ENCODE measurements at places on chromosomes 6 and 20.

GRCh38 chr6:56706981-56707726, 64.5 kb upstream of the DST start:
- DNase-seq, result no peak

GRCh38 chr20:658731-659291, 5.8 kb upstream of the SRXN1 start:
- DNase-seq, result no peak

DNA sequence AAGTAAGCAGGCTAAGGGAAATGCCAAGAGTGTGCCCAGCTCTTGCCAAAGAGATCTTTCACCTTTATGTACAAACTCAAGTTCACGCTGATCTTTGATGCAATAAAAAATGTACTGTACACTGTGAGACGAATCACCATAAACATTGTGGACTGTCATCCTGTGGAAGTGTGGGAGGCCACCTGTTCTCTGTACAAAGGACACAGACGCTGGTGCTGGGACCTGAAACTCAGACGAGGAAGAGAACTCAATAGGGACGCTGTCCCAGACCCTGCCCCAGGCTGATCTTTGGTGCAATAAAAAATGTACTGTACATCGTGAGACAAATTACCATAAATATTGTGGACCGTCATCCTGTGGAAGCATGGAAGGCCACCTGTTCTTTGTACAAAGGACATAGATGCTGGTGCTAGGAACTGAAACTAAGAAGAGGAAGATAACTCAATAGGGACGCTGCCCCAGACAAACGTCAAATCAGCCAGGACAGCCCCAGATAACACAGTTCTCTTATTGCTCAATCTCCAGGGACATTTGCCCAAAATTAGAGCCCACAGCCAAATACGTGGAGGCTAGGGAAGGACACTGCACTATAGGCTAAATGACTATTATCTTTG, 312.7 kb upstream of the SGK1 start:
- DNase-seq, result no peak

GRCh38 chr6:140732991-140733390, 1358.5 kb upstream of the CITED2 start:
- no peak for DNase-seq

GRCh38 chr6:31468311-31468710, 29.6 kb upstream of the MICB start:
- DNase-seq, result no peak

DNA sequence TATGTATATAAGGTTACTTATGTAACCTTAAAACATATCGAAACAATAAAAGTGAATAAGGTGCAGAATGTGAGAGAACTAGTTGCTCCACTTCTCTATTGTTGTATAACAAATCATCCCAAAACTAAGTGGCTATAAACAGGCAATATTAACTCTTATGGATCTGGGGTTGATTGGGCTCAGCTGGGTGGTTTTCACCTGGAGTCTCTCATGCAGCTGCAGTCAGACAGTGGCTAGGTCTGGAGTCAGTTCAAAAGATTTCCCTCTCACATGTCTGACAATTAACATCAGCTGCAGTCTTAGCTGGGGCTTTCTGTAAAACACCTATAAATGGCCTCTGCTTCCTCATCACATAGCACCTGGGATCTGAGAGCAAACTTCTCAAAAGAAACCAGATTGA, 288.4 kb upstream of the SASH1 start:
- no peak for DNase-seq

- DNase-seq, result peak; percentile 87
Observed at GRCh38 chr6:25962149-25963127, at the start of gene TRIM38. Gene TRIM38 (plus strand): TSS chr6:25962802. CDS start chr6:25966523, 3,721 bp downstream.

DNA sequence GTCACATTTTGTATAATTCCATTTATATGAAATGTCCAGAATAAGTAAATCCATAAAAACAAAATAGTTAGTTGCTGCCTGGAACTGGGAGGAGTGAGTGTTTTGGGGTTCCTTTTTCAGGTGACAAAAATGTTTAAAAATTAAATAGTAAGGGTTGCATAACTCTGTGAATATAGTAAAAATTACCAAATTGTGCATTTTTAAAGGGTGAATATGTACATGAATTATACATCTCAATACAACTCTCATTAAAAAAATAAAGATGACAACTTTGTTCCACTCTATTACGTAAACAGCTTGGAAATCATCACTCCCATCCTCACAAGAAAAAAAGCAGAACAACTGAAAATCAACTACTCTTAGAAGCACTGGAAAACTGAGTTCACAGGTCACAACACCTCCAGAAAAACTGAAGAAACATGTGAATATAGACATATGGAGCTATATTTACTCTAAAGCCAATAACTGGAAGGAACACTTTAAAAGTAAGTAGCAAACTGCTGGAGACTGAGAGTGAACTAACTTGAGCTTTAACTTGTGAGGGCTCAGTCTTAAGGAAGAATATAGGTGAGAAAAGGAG, 40.0 kb downstream of the RANBP9 start:
- DNase-seq, result no peak

GRCh38 chr20:54570561-54570960, 95.2 kb downstream of the DOK5 start:
- DNase-seq, result no peak

DNA sequence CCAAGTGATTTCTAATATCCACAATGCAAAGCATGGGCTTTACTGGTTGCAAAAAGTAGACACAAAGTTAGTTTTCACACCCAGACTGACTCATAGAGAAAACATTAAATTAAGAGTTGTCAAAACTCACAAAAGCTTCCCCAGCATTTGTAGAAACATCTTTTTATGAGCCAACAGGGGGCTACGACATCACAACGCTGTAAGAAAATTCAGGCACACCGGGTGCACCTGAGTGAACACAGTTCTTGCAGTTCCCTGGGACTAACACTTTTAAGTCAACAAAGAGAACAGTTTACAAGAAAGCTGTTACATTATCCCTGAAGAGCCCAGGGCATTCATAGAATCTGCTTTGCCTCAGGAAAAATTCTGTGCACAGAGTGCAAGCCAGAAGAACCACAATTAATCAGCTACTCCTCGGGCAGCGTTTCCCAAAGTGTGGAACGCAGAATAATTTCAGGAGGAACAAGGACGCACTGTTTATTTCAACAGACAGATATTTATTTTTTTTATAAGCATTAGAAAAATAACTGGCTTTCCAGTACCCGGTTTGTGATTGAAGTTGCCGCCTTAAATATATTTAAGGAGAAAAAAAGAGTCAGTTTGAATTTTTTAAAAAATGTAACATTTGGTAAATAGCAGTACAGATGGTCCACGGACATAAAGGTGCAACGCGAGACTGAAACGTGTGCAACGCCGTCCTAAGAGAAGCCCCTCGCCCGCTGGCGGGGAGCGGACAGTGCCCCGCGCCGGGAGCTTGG, 1.2 kb downstream of the NCOA5 start:
- peak; percentile 25 for DNase-seq

DNA sequence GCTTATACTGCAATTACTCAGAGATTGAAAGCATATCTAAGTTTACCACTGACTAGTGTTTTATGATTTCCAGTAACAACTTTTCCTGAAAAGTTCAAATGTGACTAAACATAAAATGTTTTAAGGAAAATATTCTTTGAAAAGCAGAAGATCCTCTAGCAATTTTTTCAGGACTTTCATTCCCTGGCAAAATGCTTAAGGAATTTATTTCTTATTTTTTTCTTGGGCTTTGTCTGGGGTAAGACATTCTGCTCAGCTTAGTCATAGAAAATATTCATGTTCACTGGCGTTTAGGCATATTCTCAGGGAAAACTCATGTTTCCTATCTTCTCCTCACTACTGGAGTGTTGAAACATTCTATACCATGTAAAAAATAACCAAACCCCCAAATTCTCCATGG, 235.3 kb upstream of the CEP162 start:
- DNase-seq, result no peak

DNA sequence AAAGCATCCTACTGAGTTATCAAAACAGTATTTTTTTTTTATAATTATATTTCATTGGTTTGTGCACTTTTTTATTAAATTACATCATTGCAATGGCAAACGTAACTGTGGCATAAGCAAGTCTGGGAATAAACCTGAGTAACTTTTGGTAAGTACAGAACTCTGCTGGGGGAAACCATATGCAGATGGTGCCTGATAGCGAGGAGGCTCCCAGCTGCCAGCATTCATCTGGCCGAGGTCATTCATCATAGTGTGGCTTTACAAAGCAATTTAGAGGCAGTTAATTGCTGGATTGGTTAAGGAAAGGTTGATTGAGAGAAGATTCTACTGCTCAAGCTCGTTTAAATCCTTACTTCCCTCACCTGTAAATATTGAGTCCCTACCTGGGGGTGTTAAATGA, 52.6 kb downstream of the HECA start:
- no peak for DNase-seq

DNA sequence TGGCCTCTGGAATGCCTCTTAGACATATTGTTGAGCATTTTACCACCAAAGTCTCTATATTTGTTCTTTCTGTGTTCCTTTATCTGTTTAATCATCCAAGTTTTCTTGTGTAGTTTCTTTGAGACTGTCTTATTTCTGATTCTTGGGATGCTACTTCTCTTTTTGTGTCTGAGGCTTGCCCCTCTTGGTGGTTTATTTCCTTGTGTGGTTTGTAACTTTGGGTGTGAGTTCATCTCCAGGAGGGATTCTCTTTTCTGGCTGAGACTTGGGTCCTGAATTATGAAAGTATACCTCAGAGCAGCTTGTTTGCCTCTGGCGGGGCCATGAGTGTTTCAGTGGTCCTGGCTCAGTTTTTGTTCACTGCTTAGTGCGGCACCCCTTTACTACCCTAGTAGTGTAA, 33.9 kb downstream of the PPARD start:
- DNase-seq, result no peak

- DNase-seq, result no peak
Observed at GRCh38 chr6:144216668-144217218, 66.4 kb downstream of the STX11 start.

- DNase-seq, result no peak
Observed at GRCh38 chr6:168938546-168938945, 315.1 kb downstream of the THBS2 start.

DNA sequence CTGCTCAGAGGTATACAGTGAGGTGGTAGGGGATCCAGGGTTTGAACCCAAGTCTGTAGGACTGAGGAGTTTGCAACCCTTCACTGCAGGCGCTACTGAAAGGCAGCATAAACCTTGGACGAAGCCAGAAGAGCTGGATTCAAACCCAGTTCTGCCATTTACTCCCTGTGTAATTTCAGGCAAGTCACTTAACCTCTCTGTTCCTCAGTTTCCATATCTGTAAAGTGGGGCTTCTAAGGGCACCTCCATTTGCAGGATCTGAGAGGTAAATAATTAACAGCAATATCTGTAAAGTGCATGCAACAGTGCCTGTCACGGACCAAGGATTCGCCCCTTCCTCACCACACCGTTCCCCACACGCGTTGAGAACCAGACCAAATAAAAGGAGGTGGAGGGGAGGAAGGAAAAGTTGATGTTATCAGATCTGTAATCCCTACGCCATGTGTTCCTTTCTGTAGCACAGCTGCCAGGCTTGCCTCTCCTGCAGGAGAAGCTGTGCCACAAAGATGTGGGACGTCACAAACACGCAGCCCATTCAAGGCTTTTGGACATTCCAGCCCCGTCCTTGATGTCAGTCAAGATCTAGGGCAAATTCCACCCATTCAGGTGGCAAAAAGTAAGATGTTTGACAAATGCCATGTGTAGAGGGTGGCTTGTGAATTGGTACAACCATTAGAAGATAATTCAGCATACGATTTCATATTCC, 9.8 kb downstream of the RIPOR3 start:
- peak; percentile 77 for DNase-seq

DNA sequence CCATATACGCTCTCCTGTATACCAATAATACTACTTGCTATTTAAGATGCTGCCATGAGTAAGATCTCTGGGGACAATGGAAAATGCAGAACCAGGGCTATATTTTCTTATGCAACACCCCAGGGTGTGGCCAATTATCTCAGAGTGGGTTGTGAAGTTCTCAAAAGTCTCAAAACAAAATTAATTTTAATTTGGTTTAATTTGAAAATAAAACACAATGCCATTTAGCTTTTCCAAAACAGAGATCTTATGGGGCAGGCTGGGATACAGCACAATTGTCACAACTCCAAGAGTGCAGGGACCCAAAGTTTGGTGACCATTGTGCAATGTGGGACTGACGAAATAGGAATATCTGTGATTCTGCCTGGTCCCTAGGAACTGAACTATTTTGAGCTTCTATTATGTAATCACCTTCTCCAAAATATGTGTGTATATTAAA, 43.1 kb downstream of the MBOAT1 start:
- DNase-seq, result no peak

GRCh38 chr6:56955171-56956155, 556 bp downstream of the BEND6 start:
- DNase-seq, result peak; percentile 99

DNA sequence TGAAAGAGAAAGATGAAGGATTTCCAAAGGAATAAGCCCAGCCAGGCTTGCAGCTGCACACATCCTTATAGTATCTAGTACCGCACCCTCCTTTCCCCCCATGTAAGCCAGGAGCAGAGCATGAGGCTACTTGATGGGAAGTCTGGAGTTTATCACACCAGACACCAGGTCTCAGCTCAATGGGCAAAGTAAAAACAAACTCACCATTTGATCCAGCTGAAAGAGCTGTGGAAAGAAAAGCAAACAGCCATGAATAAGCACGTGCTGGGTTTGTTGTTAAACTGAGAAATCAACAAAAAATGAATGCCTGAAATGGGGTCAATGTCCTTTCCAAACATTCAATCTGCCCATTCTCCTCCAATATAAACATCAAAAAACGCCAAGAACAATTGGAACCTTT, 50.6 kb upstream of the MAP7 start:
- DNase-seq, result peak; percentile 49

DNA sequence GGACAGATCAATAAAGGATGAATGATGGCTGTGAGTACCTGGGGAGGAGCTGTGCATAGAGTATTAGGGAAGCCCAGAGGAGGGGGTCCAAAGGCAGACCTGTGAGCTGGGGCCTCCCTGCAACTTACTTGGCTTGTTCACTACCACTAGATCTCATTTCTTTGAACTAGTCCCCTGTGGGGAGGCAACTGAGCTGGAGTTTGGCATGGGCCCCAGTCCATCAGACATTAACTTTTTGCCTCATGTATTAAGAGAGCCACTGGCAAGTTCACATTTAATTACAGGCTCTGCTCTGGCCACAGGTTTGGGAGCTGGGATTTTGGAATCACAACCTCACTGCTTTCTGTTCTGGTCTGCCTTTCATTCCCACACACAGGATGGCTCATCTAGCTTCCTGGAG, 254.1 kb downstream of the PRL start:
- DNase-seq, result no peak

DNA sequence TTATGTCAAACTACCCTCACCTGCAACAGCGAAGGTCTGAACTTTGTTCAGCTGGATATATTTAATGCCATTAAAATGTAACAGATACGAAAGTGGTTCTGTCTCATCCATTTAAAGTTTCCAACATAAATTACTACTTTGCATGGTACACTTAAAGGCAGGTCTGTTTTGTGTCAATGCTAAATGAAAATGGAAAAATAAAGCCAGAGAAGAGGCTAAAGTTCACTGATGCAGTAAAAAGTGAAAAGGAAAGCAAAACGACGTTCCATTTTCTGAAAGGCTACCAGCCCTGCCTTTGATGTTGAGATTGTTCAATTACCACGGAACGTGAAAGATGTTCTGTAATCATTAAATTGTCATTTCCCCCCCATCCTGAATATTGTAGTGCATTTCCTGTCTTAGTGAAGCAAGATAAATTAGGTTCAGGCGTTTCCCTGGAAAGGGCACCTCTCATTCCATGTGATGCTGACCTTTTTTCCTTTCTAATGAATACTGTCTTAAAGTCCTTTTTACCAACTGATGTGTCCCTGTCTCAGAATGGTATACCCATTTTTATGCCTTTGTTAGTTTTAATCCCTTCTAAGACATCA, 334.7 kb upstream of the JAG1 start:
- DNase-seq, result no peak

- DNase-seq, result no peak
Observed at GRCh38 chr20:63132131-63132714, 83.7 kb downstream of the YTHDF1 start.

GRCh38 chr6:149941583-149942460, at the start of gene ULBP2:
Gene ULBP2 (plus strand): TSS chr6:149942014. CDS start chr6:149942073, 59 bp downstream.
- peak; percentile 88 for DNase-seq
